ENCODE measurements at places on chromosomes 1 and 21.

DNA sequence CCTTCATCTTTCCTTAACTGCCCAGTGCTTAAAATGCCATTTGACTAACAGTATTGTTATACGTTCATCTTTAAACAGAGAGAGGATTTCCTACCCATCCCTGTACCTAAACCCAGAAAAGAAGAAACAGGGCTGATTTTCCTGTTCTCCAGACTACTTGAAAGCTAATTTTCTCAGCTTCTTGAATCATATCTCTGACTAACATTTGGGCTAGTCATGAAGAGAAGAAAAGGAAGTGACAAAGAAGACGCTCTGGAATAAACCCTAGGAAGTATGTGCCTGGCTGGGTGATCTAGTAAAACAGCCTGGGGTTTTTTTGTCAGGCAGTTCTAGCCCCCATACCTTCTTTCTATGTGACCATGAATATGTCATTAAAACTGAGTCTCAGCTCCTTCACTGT is 44.8 kb upstream of the SGIP1 start:
- no peak for DNase-seq

- no peak for DNase-seq
Observed at GRCh38 chr1:201475915-201476669, 7.1 kb upstream of the PHLDA3 start.

DNA sequence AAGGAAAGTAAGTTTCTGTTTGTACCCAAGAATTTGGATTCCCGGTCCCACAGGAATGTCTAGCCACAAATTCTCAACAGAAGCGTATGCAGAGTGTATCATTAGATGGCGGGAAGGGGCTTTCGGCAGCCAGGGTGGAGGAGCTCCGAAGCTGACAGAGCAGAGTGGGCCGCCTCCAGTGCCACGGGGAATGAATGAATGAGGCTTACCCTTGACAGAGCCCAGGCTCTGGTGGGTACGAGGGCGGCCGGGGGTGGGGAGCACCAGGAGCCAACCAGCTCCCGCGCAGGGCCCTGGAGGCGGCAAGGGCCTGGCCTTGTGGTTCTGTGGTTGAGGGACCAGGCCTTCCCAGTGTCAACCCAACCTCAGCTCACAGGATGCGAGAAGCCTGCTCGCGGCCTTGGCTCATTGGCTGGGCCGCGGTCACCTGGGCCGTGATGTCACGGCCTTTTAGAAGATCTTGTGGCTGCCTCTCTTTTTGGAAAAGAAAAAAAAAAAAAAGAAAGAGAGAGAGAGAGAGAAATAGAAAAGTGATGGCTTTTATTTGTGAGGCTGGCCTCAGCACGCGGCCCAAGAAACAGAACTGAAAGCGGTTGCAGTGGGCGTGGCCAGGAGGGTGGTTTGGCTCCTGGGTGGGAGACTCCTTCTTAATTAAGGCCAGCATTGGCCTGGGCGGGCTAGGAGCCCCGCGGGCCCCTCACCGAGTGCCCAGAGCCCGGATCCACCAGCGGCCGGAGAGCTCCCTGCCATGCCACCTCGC is 34.9 kb upstream of the RUNX3 start:
- peak; percentile 56 for DNase-seq

DNA sequence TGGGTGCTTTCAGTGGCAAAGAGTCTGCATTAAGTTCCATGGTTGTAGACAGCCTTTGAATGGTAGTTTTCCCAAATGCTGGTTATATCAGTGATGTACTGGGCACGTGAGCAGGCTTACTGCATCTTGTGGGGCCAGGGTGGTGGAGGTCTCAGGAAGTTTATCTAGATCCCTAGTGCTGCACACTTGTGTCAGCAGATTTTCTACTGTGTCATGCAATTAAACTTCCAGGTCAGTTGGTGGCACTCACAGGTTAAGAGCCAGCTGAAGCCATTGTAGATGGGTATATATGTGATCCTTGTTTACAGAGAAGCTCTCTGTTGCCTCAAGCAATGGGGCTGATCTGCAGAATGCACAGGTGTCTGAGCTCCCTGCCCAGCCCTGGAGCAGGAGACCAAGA is 33.0 kb downstream of the FOXJ3 start:
- DNase-seq = no peak

DNA sequence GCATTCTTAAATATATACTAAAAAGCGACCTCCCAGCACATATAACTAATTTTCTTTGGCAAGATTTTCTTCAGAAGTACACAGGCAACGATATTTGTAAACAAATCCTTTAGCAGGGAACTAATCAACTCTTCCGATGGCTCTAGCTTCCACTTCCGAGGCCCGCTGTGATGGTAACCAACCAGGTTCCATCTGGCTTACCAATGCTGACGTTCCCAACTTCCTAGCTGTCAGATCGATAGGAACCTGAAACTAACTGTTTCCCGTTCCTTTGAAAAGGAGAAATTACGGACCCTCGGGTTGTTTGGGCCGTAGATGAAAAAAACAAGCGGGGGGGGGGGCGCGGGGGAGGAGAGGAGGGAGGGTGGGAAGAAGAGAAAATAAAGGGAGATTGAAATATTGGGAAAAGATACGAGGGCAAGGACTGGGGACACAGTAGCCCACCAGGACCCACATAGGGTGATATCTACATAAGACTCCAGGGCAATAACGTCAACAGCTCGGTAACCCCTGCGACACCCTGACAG is 513 bp downstream of the GTF2B start:
- no peak for DNase-seq

DNA sequence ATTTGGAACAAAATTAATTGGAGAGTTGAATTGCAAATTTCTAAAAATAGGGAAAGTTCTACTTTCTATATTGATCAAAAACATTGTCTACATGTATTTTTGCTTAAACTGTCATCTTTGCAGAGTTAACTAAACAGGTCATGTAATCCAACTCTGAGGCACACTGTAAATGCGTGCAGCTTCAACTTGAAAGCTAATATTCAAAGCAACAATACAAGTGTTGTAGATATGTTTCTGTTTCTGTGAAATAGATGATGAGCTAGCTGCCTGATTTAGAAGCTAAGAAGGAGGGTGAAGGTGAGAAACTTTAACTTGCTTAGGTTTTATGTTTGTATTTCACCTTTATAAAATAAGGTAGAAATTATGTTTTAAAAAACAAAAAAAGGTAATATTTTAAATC is 77.2 kb downstream of the IVNS1ABP start:
- no peak for DNase-seq

GRCh38 chr1:18463984-18464664 is 16.6 kb upstream of the KLHDC7A start:
- DNase-seq = no peak

- DNase-seq = no peak
Observed at GRCh38 chr1:221834698-221835513, 93.0 kb upstream of the DUSP10 start.

DNA sequence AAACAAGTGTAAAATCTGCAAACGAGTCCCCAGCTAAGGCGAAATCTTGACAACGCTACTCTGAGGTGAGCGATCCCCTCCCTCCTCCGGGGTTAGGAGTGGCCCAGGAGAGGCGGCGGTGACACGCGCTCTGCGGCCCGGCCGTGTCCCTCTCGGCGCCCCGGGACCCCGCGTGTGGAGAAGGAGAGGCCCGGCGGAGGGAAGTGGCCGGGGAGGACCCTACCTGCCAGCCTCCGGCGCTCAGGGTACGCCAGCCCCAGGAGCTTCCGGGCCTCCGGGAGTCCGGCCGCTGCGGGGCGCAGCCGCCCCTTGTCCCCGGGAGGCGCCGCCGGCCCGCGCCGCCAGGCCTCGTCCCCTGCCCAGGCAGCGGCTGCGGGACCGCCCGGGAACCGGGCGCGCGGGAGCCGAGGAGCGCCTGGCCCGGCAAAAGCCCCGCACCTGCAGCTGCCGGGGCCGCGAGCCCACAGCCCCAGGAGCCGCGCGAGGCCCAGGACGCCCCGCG is 543 bp downstream of the ABCB10 start:
- DNase-seq = peak; percentile 76

GRCh38 chr1:222976453-222976852 is 161.6 kb downstream of the DISP1 start:
- DNase-seq = no peak

DNA sequence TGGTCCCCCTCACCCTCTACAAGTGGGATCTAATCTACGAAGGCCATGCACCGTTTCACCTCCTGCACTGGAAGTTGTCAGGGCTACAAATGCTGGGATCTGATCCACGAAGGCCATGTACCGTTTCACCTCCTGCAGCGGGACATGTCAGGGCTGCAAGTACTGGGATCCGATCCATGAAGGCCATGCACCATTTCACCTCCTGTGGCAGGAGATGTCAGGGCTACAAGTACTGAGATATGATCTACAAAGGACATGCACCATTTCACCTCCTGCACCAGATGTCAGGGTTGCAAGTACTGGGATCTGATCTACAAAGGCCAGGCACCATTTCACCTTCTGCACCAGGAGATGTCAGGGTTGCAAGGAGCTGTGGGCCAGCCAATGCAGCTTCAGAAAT is 7.0 kb downstream of the ALDH4A1 start:
- DNase-seq = no peak

DNA sequence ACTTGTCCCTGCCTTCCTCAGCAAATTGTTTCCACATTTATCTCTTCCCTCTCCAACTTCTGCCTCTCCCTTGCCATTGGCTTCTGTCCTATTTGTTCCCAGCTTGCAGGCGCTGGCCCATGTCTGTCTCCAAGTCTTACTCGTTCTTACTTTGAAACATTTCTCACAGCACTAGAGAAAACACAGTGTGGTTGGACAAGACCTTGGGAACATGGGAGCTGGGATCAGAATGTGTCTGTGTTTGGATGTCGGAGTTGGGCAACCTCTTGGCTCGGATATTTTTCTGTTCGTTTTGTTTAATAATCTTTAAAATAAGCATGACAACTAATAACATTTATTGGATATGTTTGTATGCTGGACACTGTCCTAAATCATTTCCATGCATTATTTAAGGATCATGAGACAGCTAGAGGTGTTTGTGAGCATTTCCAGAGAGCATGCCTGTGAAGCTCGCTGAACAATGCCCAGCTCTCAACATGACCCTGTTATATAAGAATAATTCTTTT is 5.9 kb upstream of the BRWD1 start:
- DNase-seq = peak; percentile 62

GRCh38 chr1:55654750-55655149 is 439.6 kb upstream of the USP24 start:
- peak; percentile 26 for DNase-seq

- no peak for DNase-seq
Observed at GRCh38 chr1:162706606-162707005, 74.3 kb downstream of the DDR2 start.

GRCh38 chr1:165476776-165477175 is 31.9 kb upstream of the RXRG start:
- no peak for DNase-seq

DNA sequence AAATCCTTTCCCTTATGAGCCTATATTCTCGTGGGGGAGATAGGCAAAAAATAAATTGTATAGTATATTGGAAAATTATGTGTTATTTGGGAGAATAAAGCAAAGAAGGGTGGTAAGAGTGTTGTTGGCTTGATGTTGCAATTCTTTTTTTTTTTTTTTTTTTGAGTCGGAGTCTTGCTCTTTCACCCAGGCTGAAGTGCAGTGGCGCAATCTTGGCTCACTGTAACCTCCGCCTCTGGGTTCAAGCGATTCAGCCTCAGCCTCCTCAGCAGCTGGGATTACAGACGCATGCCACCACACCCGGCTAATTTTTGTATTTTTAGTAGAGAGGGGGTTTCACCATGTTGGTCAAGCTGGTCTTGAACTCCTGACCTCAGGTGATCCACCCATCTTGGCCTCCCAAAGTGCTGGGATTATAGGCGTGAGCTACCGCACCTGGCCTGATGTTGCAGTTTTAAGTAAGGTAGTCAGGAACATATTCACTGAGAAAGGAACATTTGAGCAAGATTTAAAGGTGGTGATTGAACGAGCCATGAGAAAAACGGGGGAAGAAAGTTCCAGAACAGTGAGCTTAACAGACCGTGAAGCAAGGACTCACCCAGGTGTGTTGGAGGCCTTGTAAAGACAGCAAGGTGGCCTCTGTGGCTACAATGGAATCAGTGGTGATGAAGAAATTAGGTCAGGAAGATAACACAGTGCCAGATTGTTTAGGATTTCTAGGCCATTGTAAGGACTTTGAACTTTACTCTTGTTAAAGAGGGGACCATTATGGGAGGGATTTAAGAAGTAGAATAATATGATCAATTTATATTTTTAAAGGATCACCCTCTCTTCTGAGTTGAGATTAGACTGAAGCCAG is 45.8 kb downstream of the RPRD2 start:
- no peak for DNase-seq

GRCh38 chr1:63973005-63973419 is 199.2 kb downstream of the ROR1 start:
- DNase-seq = no peak

All from left ventricle myocardium superior (tissue), 1 donor.